ENCODE measurements at places on chromosomes 7 and 10.

DNA sequence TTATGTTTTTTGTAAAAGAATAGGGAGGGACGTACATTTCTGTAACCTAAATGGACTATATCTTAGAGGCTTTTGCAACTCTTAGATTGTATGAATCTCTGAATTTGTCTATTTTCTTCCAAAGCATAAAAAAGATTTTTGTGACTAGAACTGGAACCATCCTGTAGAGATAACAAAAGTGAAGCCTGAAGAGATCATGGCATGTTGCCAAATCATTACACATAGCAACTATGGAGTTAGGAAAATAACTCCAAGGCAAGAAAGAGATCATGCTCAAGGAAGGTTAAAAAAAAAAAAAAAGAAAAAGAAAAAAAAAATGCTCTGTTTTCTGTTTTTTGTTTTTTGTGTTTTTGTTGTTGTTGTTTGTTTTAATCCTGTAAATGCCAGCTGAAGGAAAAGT, 567.7 kb upstream of the ZWINT start:
- DNase-seq = no peak

DNA sequence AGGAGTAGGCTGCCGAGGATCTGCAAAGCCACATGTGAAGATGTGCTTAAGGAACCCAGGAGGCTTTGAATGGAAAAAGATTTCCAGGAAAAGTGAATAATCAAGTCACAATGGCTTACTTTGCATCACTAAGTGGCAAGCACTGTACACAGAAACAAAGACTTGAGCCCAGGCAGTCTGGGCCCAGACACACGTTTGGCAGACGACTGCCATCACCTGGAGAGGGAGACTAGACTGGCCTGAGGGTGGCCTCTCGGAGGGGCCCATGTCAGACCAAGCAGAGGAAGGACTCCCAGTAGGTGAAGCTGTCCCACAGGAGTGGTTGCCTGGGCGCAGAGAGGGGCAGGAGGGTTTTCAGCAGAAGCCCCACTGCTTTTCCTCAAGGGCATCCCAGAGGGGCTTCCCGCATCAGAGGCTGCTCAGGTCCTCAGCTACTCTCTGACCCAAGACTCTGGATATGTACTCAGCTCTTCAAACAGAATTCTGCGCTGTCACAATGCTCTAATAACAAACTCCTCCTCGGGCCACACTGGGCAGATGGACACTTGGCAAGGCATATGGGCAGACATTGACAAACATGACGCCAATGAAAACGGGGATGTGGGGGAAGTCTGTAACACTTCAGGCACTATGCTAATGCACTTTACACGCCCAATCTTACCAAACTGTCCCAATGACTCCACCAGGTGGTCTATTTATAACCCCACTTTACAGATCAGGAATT, 27.9 kb upstream of the FRAT2 start:
- DNase-seq = no peak

- no peak for DNase-seq
Observed at GRCh38 chr10:119314061-119314460, 106.7 kb downstream of the GRK5 start.

DNA sequence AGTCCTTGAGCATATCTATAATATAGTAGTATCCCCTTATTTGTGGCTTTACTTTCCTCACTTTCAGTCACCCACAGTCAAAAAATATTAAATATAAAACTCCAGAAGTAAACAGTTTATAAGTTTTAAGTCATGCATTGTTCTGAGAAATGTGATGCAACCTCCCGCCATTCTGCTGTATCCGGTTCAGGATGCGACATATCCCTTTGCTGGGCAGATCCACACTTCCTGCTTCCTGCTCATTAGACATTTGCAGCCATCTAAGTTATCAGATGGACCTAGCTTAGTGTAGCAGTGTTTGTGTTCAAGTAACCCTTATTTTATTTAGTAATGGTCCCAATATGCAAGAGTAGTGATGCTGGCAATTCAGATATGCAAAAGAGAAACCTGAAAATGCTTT, 38.9 kb upstream of the BMS1 start:
- no peak for DNase-seq

DNA sequence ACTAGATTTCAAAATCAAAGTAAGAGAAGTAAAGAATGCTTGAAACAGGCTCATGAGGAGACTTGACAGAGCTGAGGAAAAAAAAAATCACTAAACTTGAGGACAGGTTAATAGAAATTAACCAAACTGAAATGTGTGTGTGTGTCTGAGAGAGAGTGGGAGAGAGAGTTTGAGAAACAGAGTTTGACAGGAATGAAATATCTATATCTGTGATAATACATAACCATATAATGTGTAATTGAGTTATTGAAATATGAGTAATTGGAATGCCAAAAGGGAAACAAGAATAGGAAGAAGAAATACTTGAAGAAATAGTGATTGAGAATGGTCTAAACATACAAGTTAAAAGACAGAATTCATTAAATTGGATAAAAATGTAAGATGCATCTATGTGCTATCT, 268.0 kb upstream of the CHRM2 start:
- DNase-seq = no peak

- no peak for DNase-seq
Observed at GRCh38 chr10:14674376-14675050, 100.2 kb downstream of the FAM107B start.

DNA sequence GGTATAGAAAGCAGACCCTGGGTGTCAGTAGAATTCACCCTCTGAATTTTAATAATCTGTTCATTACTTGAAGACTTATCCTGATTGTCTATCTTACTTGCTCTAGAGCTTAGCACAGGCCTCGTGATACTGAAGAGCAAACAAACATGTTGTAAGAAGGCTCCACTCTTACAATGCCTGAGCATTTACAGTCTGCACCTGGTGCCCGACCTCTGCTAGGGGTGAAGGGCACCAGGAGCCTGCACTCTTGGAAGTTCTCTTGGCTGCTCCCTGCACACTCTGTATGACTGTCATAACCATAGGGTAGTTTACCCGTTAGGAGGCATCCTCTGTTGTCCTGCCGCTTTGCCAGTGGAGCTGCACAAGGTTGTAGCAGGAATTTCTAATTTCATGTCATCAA, 91.3 kb upstream of the NPY start:
- no peak for DNase-seq

DNA sequence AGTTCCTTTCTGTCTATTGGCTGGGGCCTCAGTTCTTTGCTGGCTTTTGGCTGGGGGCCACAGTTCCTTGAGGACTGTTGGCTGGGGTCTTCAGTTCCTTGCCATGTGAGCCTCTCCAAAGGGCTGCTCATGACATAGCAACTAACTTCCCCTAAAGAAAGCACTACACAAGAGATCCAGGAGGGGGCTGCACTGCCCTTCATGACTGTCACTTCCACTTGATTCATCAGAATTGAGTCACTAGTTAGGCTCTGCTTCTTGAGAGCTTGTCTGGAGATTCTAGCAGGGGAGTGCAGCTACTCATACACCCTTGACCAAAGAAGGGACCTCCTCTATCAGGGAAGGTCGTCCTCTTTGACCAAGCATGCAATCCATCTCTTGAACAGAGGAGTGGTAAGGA, 38.0 kb upstream of the MKX start:
- DNase-seq = peak; percentile 52

DNA sequence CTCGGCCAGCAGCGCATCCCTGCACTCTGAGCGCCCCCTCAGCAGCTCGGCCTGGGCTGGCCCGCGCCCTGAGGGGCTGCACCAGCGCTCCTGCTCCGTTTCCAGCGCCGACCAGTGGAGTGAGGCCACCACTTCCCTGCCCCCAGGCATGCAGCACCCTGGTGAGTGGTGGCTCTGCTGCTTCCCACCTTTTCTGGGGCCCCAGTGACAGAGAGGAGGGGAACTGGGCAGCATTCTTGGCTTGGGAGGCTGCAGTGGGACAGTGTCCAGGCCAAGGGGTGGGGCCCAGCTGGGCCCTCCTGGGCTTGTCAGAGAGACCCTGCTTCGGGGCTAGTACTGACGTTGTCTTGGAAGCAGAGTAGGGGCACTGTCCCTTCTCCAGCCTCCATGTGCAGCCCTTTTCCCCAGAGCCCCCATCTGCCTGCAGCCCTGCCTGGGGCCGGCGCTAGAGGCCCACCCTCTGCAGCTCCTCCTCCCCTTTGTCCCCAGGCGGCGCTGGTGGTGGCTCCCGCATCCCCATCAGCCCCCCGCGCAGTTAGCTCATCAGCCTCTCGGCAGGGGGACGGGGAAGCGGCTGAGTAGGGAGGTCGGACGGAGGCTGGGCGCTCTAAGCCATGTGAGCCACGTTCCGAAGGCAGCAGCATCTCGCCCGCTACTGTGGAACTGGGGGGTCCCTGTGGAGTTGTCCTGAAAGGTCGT, 29.2 kb downstream of the GBX1 start:
- no peak for DNase-seq

- no peak for DNase-seq
Observed at GRCh38 chr10:19449860-19450259, 366.4 kb upstream of the PLXDC2 start.

DNA sequence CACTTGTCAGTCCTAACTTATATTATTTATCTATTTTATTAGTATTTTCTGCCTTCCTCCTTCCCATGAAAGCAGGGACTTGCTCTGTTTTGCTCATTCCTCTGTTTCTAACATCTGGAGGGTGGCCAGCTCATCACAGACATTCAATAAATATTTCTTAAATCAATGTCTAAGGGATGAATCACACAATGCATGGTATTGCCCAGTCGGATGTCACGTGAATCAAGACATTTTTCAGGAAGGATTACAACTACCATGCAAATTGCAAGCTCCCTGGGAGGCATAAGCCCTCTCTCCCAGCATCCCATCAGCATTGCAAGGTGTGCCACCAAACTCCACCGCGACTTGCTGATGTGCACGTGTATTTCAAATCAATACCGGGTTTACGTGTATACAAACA, 146.6 kb upstream of the RNF32 start:
- no peak for DNase-seq

DNA sequence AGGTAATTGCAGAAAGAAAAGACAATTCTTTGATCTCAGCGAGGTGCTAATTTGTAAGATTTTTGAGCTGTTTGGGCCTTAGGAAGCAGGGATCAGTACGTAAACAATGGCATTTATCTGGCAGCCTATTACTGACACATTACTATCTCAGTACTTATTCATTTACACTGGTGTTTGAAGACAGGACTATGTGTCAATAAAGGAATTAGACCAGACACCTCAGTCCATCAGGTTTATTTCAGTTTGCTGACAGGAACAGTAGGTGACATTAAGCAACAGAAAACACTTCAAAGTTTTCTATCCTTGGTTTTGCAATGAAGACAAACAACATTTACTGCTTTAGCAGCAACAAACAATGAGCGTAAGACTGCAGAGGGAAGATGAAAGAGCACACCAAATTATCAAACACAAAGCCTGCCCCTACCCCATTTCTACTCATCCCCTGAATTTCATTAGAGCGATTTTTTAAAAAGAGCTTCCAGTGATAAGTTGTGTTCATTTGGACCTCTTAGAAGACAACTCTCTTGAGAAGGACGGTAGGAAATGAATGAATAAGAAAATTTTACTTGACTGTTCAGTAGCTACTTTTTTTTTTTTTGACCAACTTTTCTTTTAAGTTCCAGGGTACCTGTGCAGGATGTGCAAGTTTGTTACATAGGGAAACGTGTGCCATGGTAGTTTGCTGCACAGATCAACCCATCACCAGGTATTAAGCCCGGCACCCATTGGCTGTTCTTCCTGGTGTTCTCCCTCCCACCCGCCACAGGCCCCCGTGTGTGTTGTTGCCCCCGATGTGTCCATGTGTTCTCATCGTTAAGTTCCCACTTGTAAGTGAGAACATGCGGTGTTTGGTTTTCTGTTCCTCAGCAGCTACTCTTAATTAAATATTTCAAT, 138.8 kb downstream of the DKK1 start:
- DNase-seq = no peak

DNA sequence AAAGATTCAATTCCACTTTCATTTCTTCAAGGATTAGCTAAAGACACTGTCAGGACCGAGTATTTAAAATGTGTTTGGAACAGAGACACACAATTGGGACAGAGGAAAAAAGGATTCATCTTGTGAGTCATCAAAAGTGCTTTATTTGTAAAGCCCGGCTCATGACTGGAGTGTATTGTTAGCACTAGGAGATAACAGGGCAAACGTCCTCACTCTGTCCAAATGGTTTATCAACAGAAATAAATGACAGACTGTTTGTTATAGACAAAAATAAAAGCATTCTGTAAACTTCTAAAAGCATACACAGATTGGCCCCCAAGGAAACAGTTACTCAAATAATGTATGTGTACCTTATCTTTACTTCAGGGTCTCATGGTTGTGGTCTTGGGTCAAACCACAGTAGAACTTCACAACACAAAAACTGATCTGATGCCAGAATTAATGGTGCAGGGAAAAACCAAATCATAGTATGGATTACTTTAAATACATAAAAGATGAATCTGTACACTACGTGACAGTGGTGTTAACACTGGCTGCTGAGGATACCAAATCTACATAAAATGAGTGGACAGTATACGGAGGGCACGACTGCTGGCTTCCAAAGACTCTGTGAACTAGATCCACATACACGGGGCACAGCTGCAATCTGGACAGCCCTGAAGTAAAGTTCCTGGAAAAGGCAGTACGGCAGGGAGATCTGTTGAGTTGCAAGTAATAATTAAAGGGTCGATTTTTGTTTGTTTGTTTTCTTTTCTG, 179.4 kb downstream of the PIP4K2A start:
- no peak for DNase-seq

DNA sequence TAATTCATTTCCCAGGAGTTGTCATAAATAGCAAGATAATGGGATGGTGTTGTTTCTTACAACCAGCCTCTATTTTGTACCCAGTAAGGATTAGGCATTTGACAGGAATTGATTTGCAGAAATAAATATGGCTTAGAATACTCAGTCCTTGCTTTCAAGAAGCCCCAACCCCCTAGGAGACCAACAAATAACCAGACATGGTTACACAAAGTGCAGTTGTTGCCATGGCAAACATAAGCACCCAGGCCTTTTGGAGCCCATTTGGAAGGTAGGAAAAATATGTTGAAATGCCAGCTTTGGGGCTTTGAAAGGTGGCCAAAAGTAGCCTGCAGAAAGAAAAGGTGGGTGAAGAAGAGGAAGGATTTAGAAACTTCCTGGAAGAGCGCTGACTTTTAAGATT, 397.5 kb downstream of the CDC14C start:
- DNase-seq = no peak

DNA sequence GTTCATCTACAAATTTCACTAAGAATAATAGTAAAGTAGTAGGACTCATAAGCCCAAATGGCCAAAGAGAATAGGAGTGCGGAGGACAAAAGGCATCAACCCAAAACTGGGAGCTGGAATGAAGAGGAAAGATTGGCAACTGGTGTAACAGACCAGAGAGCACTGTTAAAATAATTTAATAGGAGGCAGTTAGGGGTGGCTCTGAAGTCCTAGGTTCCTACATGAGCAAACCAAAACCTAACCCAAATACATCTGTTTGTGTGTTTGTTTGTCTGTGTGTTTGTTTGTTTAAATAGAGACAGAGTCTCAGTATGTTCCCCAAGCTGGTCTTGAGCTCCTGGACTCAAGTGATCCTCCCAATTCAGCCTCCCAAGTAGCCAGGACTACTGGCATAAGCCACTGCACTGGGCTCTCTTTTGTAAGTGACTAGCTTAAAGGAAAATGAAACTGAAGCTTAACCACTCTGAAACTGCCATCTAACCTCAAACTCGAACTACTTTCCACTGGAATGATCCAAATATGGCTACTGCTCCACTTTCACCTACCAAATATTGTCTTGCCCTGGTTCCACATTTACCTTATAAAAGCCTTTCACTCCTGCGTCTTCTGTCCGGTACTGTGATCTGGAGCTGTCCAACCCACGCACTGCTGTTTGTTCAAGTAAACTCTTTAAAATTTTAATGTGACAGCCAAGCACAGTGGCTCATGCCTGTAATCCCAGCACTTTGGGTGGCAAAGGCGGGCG, 94.9 kb downstream of the AKR1D1 start:
- DNase-seq = no peak

GRCh38 chr10:78891741-78892140, 177.0 kb upstream of the ZMIZ1 start:
- no peak for DNase-seq

GRCh38 chr10:16952610-16953009, 135.4 kb upstream of the RSU1 start:
- no peak for DNase-seq
